ENCODE measurements at places on chromosomes 16 and 17.

GRCh38 chr17:43598357-43599045, 52.4 kb upstream of the ETV4 start:
- DNase-seq, result no peak

- DNase-seq, result no peak
Measured at GRCh38 chr17:81664051-81664470, 2.3 kb downstream of the OXLD1 start.

- DNase-seq, result no peak
Measured at GRCh38 chr17:7835814-7836595, 2.0 kb downstream of the KDM6B start.

DNA sequence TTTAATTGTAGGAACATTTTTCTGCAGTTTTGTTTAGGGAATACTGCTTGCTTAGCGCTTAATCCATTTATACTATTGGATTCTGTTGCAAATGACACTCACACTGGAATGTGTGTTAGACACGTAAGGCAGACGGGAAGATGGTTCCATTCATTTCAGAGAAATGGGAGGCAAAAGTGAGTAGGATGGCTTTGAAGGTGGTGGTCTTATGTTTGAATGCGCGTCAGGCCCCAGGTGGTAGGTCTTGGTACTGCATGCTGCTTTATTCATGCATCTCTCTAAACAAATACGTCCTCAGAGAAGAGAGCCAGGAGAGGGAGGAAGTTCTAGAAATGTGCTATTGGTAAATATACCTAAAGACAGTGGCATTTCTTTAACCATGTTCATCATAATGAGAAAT, 997.6 kb upstream of the RBFOX1 start:
- DNase-seq, result peak; percentile 1

Measured in activated CD4-positive, alpha-beta T cell treated with anti-CD3 and anti-CD28 coated beads, Interleukin-2, Interleukin-4, amounts not matched to agents 100 ng/mL and 50 ng/mL, durations not matched to agents 16 hours and 8 hours (primary cell).